HFFc6 (cell line): ENCODE measurements at places on chromosomes 3 and 15. TPM values are rescaled to one million over a fixed set of nuclear protein-coding genes. Genes with fewer than 3 reads are reported as not detected.

The UQCC5 gene
- 28.8 and 30.9 TPM in 2 replicates for total RNA-seq

The RBMS3 gene
- 30.1 to 46.9 TPM (median 31.6 TPM) in 3 replicates for total RNA-seq

The PSMD6 gene
- total RNA-seq, result 99.2 to 116 TPM (median 116 TPM) in 3 replicates

The WNT5A gene
- 252 to 387 TPM (median 320 TPM) in 3 replicates for total RNA-seq

The GRM7 gene
- not detected in 3 replicates for total RNA-seq

The IMPG2 gene
- total RNA-seq, result 0.05 to 0.08 TPM (median 0.06 TPM) in 3 replicates

The MYLK gene
- total RNA-seq, result 365 to 476 TPM (median 365 TPM) in 3 replicates

The GOLGA8R gene
- 0.27 to 0.38 TPM (median 0.28 TPM) in 3 replicates for total RNA-seq

The PTX3 gene
- total RNA-seq, result 19.8 to 44.9 TPM (median 31.0 TPM) in 3 replicates

The CCR9 gene
- not detected in 3 replicates for total RNA-seq

The LRTM1 gene
- not detected in 3 replicates for total RNA-seq

The MCF2L2 gene
- total RNA-seq, result 0.27 TPM in 1 of 3 replicates, not detected in the others

The BSN gene
- 0.02 to 0.09 TPM (median 0.07 TPM) in 3 replicates for total RNA-seq

The ZKSCAN7 gene
- total RNA-seq, result 0.30 to 1.6 TPM (median 0.57 TPM) in 3 replicates

The AMIGO3 gene
- 0.61 TPM in 1 of 3 replicates, not detected in the others for total RNA-seq

- DNase-seq, result no peak
Measured at GRCh38 chr3:39850716-39851032, 41.3 kb downstream of the MYRIP start.

GRCh38 chr3:100360757-100361496, 26.4 kb downstream of the NIT2 start:
- DNase-seq, result no peak

- no peak for DNase-seq
Measured at GRCh38 chr15:84960391-84961113, 21.1 kb upstream of the PDE8A start.

GRCh38 chr3:30300809-30301208, 305.6 kb upstream of the TGFBR2 start:
- no peak for DNase-seq

DNA sequence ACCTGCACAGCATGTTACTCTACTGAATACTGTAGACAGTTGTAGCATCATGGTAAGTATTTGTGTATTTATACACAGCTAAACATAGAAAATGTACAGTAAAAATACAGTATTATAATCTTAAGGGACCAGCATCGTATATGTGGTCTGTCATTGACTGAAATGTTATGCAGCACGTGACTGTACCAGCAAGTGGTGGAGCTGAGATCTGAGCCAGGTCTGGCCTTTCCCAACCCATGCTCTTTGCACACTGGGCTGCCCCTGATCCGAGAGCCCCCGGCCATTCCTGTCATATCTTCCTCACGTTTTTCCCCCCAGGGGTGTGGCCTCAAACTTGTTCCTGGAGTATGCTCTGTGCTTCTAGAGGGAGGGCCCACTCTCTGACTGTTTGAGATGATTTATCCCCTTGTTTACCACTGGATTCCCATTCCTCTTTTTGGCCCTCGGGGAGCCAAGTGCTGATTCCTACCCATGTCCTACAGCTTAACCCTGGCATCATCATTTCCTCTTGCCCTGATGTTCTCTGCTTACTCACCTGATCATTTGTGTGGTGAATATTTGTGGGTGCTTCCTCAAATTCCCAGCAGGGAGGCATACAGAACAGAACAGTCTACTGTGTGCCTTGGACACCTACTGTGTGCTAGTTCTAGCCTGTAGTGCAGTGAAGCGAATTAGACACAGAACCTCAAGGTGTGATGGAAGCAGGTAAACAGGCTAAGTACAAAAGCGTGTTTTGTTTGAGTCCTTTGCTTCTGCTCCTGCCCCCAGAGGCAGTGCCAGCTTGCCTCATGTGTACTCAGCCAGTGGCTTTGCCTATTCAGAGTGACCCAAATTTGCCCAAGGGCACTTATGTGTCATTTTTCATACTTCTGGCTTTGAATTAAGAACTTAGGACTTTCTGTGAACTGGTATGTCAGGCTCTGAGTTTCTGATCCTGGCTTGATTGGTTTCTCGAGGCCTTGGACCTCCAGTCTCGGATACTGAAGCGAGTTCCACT, 21.0 kb downstream of the CSRNP1 start:
- no peak for DNase-seq

DNA sequence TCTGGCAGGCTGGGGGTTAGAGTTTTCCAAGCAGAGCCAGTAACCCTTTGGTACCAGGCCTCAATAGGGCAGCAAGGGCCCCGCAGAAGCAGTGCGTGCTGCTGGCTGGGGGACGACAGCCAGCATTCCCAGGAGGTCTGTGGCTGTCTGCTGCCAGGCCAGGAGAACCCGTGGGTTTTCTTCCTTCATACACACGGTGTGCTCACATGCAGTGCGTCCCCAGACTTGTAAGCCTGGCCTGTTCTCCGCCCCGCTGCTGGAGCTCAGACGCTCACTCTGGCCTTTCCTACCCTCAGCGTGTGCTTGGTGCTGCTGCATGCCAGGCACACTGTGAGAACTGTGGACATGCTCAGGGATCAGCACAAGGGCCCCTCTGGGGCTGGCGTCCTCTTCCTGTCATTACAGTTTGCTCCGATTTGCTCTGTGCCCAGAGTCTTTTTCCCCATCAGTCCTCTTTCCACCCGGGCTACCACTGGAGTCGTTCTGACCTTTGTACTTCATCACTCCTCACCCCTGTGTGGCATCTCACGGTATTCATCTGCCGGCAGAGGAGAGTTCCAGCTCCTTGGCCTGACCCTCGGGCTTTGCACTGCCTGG, 149.5 kb downstream of the DNAJB8 start:
- no peak for DNase-seq

DNA sequence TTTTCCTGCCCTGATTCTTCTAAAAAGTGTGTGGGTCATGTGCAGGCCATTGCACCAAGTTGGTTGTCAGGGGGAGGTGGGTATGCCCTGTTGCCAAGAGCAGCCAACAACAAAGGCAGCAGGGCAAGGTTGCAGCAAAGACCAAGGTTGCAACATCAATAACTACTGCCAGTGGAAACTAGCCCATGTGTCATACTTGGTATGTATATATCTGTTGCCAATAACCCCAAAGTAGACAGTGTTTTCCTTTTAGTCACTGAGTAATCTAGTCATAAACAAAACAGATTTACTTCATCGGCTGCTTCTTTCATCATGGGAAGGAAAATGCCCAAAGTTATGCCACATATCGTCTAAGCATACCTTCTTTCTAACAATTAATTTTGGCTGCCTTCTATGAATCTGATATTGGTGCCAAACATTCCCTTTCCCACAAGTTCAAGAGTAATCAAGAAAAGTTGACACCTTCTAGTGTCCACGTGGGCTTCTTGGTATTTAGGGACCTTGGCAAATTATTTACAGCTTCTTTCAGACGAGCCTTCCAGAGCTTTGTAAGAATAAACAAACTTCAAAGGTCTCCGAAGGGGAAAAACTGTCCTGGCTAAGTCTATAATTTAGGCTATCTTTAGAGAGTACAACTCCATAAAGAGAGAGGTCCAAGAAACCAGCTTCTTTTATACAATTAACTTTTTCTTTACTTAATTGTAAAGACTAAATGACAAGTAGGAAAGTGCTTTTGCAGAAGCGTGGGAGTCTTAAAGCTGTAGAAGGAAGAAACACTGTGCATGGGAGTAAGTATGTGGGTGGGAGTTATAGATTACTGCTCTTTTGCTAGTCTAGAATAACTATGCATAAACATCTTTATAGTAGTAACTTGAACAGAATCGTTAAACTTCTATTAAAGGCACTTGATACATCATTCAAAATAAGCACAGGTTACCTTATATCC, 10.0 kb upstream of the MBNL1 start:
- peak; percentile 99 for DNase-seq

- DNase-seq, result no peak
Measured at GRCh38 chr3:122719273-122719921, 38.8 kb downstream of the PARP14 start.

- peak; percentile 69 for DNase-seq
Measured at GRCh38 chr3:177731644-177732268, 534.5 kb upstream of the TBL1XR1 start.

DNA sequence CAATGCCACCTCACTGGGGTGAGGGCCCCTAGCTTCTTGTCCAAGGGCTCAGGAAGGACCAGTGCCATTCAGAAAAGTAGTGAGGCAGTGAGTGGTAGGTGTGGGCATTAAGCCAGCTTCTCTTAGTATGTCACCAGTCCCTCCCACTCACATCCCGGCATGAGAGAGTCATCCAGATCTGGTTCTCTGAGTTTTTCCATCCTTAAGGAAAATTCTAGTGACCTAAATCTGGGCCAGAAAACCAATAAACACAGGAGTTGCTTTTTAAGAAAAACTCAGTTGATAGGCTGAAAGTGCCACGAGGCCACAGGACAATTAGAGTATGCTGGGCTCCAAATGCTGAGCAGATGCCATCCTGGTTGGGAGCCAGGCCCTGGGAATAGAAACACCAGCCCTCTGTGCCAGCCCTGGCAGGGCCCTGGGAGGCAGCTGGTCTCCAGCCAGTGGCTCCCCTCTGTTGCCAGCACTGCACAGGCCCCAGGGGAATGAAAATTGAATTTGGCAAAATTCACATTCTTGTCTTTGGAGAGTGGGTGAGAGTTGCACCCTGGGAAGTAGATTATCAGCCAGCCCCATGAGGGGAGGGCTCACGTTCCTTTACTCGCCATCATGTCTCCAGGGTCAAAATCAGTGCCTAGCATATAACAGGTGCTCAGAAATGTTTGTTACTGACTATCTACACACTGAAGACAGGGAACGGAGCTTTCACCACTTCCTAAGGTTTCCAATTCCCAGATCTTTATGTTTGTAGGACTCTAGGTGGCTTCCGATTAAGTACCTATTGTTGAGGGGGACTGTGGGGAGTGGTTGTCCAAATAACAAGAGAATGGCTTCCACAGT, 52.8 kb downstream of the FAM43A start:
- DNase-seq, result peak; percentile 54

GRCh38 chr3:73068419-73068818, 7.0 kb downstream of the EBLN2 start:
- DNase-seq, result no peak

GRCh38 chr15:65209701-65210643, 1.3 kb downstream of the CILP start:
- DNase-seq, result no peak

DNA sequence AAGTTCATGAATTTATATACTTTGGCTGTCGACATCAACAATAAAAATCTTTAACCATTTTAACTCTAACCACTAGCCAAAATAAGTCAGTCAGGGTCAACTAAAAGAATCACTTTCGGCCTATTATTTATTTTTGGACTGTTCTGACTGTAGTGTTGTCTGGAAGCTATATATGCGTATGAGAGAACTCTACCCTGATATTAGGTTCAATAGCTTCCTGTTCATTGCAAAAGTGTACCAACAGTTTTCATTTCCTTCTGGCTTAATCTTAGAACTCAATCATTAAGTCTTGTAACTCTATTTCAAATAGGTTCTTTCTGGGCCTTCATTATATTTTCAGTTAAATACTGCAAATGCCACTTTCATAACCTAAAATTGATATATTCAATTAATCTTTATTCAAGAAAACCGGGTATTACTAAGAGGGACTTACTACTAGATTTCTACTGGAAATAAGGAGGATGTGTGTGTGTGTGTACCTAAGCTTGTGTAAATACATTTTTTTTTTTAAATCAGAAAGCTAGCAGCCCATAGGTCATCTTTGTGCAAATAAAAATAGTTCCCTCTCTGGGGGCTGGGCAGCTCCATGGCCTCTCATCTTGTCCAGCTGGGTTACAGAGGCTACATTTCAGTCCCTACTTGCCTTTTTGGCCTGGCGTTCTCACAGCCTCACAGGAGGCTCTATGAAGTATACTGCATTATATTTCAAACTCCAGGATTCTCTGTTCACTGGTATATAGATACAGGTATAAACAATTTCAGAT, 5.8 kb downstream of the SERPINI2 start:
- no peak for DNase-seq

DNA sequence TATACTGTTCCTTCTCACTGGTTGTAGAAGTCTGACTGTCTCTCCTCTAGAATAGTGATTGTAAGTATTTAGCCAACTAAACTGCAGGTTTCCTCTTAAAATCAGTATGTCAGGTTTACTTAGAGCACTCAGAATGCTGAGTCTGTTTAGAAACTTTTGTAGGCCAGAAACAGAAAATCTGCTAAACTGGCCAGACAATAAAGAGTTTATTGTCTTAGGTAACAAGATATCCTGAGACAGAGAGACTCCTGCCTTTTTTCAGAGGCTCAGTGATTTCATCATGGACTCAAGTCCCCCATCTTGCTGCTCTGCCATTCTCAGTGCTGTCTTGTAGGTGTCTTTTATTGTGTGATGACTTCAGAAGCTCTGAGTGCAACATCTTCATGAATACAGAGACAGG, 279.0 kb downstream of the MFSD1 start:
- DNase-seq, result no peak

GRCh38 chr15:60735559-60736047, 256.7 kb upstream of the ICE2 start:
- no peak for DNase-seq

- no peak for DNase-seq
Measured at GRCh38 chr3:158935846-158936245, 134.0 kb downstream of the MFSD1 start.

- no peak for DNase-seq
Measured at GRCh38 chr3:190077395-190078045, 43.2 kb downstream of the P3H2 start.

DNA sequence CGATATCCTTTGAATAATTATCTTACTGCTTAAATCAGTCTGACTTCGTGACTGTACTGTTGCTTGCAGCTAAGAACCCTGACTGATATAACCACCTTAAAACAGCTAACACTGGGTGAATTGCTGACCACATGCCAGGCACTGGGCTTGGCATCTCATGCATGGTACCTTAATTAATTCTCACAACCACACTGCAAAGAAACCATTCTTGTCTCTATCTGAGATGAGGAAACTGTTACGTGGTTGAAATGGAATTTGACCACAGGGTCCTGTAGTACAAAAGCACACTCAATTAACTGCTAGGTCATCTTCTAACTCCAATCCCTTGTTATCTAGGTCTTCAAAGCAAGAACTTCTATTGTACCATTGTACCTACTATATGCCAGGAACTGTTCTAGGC, 92.7 kb upstream of the PRICKLE2 start:
- DNase-seq, result no peak

GRCh38 chr15:51025454-51025846, 69.3 kb downstream of the TNFAIP8L3 start:
- DNase-seq, result no peak

GRCh38 chr3:116045314-116045713, 400.0 kb downstream of the LSAMP start:
- DNase-seq, result no peak

- DNase-seq, result no peak
Measured at GRCh38 chr15:63971427-63971805, 74.9 kb downstream of the DAPK2 start.

DNA sequence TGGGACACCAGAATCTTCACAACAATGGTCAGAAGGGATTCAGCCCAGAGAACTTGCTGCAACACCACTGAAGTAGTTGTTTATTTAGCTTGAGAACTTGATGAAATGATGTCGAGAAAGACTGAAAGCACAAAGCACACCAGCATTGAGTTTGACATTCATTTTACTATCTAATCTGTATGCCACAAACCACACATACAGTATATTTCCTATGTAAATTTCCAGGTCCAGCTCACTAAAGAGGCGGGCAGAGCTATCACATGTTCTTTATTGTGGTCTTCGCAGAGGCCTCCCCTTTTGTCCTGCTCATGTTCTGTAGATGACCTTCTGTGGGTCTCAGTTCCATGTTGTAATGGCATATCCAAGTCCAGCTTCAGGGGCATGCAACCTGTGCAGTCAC, 10.4 kb upstream of the FMN1 start:
- no peak for DNase-seq
